Right cardiac atrium (tissue), 5 donors: ENCODE measurements at places on chromosomes 5 and 9. TPM values are rescaled to one million over a fixed set of nuclear protein-coding genes. Genes with fewer than 3 reads are reported as not detected.

- no peak for DNase-seq
Measured at GRCh38 chr9:123814496-123814895, 115.4 kb downstream of the DENND1A start.

GRCh38 chr5:123746683-123747360 lies 234.8 kb downstream of the CSNK1G3 start:
- no peak for DNase-seq

GRCh38 chr5:152527358-152528052 lies 122.4 kb upstream of the NMUR2 start:
- no peak for DNase-seq

GRCh38 chr5:127744241-127744640 lies 41.0 kb downstream of the CCDC192 start:
- no peak for DNase-seq

DNA sequence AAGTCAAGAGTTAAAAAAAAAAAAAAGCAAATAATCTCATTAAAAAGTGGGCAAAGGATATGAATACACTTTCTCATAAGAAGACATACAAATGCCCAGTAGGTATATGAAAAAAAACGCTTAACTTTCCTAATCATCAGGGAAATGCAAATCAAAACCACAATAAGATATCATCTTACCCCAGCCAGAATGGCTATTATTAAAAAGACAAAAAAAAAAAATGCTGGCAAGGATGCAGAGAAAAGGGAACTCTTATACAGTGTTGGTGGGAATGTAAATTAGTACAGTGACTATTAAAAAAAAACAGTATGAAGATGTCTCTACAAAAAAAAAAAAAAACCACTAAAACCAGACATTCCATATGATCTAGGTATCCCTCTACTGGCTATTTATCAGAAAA lies 79.4 kb downstream of the LPAR1 start:
- no peak for DNase-seq

DNA sequence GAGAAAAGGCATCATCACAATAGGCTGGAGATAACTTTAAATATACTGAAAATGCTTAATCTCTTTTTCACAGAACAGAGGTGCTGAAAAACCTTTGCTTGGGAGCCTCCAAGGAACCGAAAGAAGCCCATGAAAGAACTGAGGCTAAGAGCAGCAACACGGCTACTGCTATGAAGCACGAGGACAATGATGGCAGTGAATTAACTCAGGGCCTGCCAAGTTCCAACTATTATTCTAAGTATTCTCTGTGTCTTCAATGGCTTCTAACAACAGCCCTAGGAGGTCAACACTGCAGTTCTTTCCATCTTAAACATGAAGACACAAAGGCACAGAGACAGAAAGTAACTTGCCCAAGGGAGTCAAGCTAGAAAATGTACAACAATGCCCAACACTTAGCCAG lies 293.0 kb upstream of the DAP start:
- no peak for DNase-seq

GRCh38 chr5:132466433-132467286 lies 23.9 kb downstream of the IRF1 start:
- peak; percentile 81 for DNase-seq

- DNase-seq: peak; percentile 37
Measured at GRCh38 chr9:114094971-114095370, 4.1 kb downstream of the KIF12 start.

DNA sequence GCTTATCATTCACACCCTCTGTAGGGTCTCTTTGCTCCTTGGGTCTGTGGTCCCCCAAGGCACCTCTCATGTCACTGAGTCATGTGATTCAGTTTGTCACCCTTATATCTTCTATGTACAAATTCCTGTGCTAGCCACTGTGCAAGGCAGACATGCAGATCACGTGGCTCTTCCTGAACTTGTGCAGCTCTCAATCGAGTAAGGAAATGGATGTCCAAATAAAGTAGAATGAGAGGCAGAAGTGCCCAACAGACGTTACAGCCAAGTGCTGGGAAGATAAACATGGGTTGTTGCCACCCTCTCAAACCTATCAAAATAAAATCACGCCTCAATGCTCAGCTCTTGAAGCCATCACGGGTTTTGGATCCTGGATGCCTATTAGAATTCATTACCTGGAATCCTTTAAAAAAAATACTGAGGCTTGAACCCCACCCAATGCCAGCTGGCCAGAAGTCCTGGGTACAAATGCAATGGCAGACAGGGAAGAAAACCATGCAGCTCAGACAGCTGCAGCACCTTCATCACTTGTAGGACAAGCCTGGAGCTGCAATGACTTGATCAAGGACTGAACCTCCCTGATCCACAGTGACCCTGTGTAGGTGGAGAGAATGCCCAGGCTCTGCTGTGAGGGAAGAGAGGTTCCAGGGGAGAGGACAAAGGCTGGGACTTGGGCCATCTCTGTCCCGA lies 228.7 kb upstream of the DAP start:
- no peak for DNase-seq

GRCh38 chr5:109762821-109763220 lies 73.1 kb downstream of the MAN2A1 start:
- no peak for DNase-seq

DNA sequence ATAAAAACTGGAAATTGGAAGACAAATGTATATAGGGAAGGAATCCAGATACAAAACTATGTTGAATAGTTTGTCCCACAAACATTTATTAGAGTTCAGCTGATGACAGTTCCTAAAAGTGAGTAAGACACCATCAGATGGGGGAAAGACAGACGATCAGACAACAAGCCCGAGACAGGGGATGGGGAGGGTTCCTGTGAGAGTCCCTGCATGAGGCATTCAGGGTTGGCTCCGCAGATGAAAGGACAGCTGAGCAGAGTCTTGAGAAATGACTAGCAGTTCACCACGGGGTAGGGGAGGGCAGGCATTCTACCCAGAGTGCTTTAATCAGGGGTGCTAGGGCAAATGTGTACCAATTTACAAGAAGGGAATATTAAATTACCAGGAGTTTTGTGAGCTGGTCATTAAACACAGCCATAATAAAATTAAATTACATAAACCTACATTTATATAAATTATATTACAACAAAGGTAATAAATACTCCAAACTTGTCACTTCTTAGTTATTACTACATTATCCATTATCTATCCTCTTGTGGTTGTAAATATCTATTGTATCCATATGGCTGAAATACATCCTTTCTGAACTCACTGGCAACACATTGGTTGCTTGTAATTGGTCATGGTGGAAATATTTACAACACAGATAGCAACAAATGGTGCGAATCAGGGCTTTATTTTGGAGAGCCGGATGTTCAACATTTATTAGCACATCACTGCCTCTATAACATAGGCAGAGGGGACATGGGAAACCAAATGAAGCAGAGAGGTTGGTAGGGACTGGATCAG lies 27.8 kb downstream of the TNFSF15 start:
- no peak for DNase-seq

DNA sequence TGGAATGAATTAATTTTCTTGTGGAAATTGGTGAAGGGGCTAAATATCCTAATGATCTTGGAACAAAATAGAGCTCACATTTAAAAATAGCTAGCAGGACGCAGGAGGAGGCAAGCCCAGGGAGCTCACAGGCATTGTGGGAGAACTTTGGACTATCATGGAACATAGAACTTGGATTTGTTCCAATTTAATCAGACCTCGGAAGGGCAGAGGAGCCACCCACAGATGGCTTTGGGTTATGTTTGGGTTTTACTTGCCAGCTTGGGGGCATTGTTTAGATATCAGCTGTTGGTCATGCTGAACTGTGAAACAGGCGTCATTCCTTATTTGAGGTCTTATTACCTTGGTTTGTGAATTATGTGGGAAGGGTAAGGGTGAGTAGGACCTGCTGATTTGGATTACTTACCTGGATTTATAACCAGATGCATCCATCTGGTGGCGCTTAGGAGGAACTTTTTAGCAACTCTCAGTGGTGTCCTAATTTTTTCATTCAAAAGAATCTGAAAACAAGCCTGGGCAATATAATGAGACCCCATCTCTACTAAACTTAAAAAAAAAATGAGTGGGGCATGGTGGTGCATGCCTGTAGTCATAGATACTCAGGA lies 14.1 kb upstream of the PTGR1 start:
- DNase-seq: no peak

DNA sequence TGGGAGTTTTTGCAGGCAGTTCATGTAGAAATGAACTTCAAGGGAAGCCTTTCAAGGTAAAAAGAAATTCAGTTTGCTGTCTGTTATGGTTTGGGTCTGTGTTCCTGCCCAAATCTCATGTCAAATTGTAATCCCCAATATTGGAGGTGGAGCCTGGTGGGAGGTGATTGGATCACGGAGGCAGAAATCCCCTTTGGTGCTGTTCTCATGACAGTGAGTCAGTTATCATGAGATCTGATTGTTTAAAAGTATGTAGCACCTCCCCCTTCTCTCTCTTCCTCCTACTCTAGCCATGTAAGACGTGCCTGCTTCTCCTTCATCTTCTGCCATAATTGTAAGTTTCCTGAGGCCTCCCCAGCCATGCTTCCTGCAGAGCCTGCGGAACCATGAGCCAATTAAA lies 341.4 kb downstream of the ARHGEF28 start:
- DNase-seq: no peak

DNA sequence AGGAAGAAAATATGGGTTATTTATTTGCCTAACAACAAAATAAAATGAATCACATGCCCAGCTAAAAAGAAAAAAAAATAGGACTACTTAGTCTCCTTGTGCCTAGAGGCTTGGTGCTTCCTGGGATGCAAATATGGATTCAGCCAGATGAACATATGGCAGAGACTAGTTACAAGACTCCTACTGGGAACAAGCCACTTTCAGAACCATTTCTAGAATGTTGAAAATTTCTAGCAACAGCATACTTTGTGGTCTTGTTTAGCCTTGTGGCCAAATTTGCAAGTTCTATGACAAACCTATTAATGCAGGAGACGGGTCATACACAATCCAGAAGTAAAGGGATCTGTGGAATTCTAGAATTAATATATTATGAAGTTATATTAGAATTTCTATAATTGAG lies 198.7 kb downstream of the CHSY3 start:
- no peak for DNase-seq

- DNase-seq: no peak
Measured at GRCh38 chr5:81800797-81801196, 49.9 kb upstream of the SSBP2 start.

DNA sequence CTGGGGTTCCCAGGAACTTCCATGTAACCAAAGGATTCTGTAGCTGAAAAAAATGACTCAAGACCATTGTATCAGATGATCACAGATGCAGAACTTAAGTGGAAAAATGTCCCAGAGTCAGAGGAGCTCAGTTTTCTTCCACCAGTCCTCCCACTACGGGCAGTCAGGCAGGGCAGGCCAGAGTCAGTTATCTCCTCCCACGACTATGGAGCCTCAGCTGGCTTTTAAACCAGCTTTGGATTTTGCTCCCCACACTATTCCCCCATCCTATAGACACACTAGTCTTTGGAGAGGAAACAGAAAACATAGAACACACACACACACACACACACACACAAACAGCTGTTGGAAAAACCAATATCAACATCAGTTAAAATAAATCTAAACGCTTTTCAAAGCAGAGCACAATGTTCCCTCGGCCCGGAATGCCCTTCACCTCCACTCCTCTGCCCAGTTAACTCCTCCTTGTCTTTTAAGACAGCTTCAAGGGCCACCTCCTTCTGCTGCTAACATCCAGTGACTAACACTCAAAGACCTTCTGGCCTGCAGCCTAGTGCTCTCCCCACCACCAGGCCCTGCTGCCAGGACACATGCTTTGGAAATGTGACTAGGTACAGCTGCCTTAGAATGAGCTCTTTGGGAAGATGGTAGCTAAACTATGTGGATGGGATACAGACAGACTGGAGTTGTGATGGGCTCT lies 56.8 kb downstream of the NIPAL4 start:
- peak; percentile 85 for DNase-seq

- DNase-seq: no peak
Measured at GRCh38 chr5:35924122-35924949, 14.1 kb downstream of the CAPSL start.

DNA sequence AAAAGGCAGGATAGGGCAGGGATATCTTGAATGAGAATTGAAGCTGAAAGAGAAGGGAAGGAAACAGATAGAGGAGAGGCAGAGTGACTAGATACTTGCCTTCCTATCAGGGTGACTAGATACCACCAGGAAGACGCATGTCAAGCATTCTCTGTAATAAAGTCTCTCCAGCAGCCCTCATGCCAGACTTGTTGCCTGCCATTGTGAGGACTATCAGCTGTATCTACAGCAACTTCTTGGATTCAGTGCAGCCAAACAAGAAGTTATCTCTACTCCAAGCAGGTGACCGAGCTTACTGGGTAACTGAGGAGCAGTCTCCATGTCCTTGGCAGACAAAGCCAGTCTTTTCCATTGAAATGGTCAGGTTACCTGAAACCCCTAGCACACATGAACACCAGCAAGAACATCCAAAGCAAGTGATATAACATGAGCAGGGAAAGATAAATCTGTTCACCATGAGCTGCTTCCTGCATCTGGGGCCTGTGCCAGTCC lies 9.3 kb downstream of the SH3RF2 start:
- DNase-seq: no peak

DNA sequence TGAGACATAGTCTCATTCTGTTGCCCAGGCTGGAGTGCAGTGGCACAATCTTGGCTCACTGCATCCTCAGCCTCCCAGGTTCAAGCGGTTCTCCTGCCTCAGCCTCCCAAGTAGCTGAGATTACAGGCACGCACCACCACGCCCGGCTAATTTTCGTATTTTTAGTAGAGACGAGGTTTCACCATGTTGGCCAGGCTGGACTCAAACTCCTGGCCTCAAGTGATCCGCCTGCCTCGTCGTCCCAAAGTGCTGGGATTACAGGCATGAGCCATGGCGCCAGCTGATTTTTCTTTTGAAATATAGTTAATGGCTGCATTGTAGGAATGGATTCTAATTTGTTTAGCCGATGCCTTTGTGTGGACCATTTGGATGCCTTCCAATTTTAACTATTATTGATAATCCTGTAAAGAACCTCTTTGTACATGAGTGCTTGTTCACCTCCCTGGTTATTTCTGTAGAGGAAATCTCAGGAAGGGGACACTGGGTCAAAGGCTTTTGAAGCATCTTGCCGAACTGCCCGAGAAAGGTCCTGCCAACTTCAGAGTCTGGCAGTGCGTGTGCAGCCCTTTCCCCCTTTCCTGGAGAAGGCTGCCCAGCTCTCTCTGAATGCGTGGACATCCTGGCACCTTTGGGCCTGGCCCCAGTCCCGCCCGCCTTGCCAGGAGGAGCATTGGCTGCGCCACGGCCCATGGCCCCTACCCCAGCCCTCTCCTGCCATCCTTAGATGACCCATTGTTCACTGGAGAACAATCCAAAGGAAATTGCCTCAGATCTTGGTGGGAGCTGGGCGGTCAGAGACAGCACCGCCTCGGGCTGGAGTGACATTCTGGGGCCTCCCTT lies 8.9 kb upstream of the NUP214 start:
- DNase-seq: peak; percentile 64

- no peak for DNase-seq
Measured at GRCh38 chr5:42676362-42676761, 80.3 kb upstream of the CCDC152 start.

The IFNA21 gene
- total RNA-seq: not detected

The RNF183 gene
- total RNA-seq: not detected

The PCDHGB3 gene
- 5.4 TPM for total RNA-seq

The ZNF658 gene
- total RNA-seq: 10.7 TPM

The FBP2 gene
- total RNA-seq: not detected

The SCGB3A2 gene
- total RNA-seq: not detected

The GABRP gene
- total RNA-seq: not detected

The HNRNPK gene
- 312 TPM for total RNA-seq

The FAM219A gene
- total RNA-seq: 23.2 TPM

The COL15A1 gene
- 34.7 TPM for total RNA-seq
